Activated CD8-positive, alpha-beta memory T cell treated with anti-CD3 and anti-CD28 coated beads for 24 hours (primary cell): ENCODE measurements at places on chromosomes 12 and 14.

DNA sequence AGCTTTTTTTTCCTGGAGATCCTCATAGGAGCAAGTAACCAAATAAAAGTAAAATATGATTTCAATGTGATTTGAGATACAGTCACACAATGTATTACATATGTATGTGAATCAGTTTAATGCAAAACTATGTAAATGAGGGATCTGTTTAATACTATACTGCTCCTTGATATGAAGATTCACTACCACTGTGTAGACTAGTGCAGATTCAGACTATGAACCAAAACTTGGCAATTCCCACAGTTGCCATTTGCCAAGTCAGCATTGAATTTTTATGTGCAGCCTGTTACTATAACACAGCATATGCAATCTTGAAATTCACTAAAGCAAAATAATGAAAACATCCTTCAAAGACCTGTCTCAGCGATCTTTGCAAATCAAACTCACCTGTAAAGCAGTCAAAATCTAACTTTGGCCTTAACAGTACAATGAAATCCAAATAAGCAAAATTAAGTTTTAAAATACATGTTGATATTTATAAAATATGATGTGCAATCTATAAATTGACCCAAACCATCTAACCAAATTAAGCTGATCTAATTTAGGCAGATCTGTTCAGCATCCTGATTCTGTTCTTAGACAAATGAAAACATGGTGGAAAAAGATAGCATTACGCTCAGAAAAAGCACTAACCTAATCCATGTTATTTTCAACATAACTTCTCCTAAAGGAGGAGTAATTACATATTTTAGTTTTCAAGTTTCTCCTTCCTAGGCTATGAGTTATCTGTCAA is 25.5 kb upstream of the LMNTD1 start:
- DNase-seq: no peak

DNA sequence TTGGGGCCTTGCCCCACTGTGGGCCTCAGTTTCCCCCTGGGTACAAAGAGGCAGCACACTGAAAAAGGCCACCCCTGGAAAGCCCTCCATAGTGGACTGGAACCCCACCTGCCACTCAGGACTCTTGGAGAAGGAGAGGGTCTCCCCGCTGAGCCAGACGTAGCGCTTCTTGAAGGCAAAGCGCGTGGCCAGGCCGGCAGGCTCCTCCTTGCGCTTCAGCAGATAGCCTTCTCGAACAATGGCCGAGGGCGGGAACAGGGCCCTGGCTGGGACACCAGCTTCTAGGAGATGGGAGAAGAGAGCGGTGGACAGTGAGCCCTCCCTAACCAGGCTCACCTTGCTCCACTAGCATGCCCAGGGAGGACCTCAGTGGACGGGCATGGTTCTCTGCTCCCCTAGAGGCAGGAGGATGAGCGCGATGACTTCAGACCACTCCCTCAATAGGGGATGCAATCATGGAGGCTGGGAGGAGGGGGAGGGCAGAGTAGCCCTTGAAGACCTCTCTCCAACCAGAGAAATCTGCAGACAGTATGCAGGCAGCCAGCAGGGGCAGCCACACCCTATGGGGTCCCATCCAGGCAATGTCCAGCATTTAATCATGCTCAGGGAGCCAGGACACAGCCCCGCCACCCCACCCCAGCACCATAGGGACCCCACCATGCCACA is 29.8 kb downstream of the RASAL1 start:
- no peak for DNase-seq

GRCh38 chr12:120292411-120292660 is 633 bp upstream of the RNU4-2 start:
- DNase-seq: no peak

GRCh38 chr14:48546996-48547395 is 871.6 kb upstream of the MDGA2 start:
- DNase-seq: no peak

GRCh38 chr14:85041618-85042017 is 488.3 kb upstream of the FLRT2 start:
- DNase-seq: no peak

DNA sequence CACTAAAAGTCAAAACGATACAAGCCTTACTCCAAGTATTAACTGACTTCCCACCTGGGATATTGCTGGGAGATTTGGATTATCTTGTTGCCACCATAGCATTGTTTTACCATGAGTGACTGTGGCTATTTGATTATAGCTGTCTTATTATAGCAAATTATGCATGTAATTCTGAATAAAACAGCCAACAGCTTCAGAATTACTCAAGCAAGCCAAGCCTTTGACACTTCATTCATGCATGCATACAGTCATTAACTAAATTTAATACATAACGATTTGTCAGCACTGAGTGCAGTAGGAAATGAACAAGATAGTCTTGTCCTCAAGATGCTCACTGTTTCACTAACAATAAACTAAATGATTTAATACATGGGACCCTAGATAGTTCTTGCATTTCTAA is 133.0 kb upstream of the FRMD6 start:
- DNase-seq: no peak

DNA sequence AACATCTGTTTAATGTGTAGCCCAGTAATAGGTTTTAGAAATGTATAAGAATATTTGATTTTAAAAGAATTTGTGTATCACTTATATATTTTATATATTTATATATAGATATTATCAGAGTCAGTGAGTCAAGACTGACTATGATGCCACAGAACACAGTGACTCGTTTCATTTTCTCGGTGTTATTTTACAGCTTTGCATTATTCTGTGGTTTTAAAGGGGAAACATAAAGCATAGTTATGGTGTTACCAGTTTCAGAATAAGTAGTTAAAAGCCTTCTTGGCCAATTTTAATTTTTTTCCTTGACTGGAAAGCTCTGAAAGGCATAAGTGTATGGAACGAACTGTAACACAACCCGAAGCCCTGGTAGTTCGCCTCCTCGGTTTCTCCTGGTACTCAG is 91.0 kb downstream of the GRIP1 start:
- DNase-seq: no peak

GRCh38 chr12:57368349-57369095 is 62.3 kb downstream of the R3HDM2 start:
- no peak for DNase-seq

DNA sequence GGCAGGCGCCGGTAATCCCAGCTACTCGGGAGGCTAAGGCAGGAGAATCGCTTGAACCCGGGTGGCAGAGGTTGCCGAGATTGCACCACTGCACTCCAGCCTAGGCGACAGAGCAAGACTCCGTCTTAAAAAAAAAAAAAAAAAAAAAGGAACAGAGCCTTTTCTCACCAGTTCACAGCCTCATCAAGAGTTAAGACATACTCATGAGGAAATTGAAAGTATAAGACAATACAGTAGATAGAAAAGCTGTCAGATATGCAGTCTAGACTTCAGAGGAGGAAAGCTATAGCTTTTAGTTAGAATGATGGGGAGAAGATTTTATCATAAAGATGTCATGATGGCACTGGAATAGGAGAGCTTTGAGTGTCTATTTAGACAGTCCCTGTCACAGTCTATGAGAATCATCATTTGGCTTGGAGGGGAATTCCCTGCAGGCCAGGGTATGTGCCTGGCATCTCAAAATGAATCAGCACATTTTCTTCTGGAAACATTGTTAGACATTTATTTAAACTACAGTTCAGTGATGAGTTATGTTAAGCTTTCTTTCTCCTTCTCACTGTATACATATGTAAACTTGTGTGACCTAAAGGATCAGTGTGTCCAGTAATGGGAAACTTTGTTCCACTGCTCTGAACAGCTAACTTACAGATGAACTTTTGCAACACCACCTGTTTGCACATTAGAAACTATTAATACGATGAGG is 2.9 kb upstream of the RAB35 start:
- no peak for DNase-seq

DNA sequence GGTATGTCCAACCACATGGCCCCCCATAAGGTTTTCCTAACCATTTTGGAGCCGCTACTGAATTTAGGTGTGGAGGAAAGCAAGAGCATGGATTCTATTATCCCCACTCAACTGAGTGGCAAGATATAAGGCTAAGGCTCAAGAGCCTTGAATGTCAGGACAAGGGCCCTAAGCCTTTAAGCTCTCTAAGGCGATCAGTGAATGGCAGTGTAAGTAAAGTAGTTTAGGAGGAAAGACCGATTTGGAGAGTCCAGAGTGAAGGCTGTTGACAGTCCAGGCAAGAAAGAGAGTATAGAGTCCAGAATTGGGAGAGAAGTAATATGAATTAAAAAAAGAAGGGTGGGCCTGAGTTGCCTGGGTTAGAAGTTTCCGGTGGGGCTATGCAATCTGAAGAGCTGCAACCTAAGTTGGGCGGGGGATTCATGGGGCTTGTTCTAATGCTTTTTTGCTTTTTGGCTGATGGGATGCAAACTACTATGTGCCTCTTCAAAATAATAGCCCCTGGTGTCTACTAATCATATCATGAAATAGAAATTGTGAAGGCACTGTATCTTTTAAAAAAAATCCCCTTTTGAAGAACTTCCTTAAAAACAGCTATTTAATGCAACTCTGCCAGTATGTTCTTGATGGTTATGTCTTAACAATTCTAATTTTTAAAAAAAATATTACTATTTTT is at the start of gene SPIC:
Gene SPIC (plus strand): TSS at position 626 of the 676 bp plus-strand sequence. CDS start 1,569 bp downstream, outside the sequence.
- no peak for DNase-seq

DNA sequence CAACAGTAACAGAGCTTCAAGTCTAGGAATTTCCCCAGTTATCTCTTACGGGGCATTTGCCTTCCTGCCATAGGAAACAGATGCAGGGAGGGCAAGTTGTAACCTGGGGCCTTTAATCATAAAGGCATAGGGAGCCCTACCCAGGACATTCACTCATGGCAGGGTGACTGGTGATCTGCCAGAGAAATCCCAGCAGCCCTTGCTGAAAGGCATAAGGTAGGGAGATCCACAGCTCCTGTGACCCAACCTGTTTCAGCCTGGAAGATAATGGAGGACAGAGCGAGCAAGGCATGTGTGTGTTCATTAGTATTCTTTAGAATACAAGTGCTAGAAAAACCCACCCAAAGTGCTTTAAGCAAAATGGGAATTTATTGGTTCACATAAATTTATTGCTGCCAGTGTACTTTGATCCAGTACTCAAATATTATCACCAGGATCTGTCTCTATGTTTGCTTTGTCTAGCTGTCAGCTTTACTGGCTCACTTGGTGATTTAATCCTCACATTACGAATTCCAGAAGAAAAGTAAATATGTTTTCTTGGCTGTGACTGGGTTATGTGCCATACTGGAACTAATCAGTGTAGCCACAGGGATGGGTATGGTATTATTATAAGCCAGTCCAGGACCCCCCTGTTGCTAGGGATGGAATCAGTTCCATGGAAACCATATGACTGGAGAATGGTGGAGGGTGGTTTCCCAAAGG is 21.1 kb upstream of the AKAP6 start:
- no peak for DNase-seq

DNA sequence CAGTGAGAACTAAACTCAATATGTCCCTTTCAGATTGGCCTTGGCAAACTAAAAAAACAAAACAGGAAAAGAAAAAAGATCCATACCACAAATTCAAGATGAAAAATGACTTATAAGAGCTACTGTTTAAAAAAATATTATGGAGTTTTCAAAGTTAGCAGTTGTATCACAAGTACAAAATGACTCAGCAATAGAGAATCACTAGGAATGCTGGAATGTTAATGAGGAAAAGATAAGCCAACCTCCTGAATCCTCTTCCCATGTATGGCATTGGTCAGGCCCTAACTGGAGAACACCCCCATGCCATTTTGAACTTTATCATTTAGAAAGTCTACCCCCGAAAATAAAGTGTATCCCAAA is 62.2 kb downstream of the PPP1R36 start:
- no peak for DNase-seq

DNA sequence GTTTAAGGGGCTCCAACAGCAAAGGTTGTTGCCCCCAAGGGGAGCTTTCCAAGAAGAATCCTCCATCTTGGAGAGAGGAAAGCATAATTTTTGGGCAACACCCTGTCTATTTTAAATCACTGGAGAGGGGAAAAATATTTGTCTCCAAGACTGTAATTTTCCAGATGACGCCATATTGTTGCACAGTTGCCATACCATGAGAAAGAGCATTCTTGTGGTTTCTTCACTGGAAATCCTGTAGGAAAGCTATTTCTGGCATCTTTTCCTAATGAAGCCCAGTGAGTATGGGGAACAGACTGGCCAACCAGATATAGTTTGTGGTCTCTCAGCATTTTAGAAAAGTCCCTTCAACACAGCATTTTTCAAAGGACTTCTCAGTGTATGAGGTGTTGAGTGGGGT is 88.1 kb upstream of the MANSC4 start:
- no peak for DNase-seq

DNA sequence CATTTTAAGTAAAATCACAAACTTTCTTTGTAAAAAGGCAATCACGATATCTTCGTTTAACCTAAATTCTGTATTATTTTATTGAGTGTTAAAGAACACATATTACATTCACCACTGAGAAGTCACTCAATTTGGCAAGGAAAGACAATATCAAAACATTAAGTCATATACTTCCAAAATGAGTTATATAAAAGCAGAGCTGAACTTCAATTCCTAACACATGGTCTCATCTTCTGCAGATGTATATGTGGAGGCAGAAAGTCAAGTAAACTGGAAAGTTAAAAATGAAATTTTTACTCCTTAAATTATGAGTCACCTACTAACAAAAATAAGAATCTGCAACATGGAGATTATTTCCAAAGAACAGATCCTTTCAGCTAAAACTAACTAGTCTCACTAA is 28.7 kb downstream of the BMAL2 start:
- no peak for DNase-seq

DNA sequence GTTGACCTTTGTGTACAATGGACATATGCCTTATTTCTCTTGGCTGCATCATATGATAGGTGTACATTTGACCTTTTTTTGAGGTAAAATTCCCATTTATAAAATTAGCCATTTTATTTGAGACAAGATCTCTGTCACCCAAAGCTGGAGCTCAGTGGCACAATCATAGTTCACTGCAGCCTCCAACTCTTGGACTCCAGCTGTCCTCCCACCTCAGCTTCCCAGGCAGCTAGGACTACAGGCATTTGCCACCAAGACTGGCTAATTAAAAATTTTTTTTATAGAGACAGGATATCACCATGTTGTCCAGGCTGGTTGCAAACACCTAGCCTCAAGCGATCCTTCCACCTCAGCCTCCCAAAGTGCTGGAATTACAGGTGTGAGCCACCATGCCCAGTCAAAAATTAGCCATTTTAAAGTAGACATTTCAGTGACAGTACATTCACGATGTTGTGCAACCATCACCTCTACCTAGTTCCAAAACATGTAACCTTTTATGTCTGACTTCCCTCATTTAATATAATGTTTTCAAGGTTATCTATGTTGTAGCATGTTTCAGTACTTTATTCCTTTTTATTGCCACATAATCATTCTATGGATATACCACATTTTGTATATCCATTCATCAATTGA is 5.4 kb downstream of the G2E3 start:
- no peak for DNase-seq

- DNase-seq: no peak
Measured at GRCh38 chr12:55915482-55915859, 12.2 kb downstream of the PYM1 start.

GRCh38 chr14:99360774-99361595 is 89.0 kb upstream of the BCL11B start:
- no peak for DNase-seq

DNA sequence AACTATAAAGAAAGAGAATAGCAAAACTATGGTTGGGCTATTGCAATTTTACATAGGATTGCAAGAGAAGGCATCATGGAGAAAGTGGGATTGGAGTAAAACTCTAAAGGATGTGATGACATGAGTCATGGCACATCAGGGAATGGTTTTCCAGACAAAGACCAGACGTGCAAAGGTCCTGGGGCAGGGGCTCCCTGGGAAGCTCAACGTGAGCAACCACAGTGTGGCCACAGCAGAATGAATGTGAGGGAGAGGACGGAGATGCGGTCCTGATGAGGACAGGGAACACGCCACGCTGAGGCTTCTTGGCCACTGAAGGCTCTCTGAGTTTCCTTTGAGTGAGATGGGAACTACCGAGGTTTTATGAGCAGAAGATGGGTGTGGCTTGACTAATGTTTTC is 38.2 kb downstream of the FZD10 start:
- no peak for DNase-seq

GRCh38 chr14:80780500-80780899 is 161.0 kb downstream of the CEP128 start:
- DNase-seq: no peak
